ENCODE measurements at places on chromosomes 12 and 14.

GRCh38 chr14:23047751-23048693 is 6.0 kb downstream of the PSMB11 start:
- no peak for DNase-seq

GRCh38 chr12:51517800-51518199 is 73.2 kb upstream of the SCN8A start:
- DNase-seq = no peak

GRCh38 chr12:1587927-1588574 is 6.3 kb downstream of the FBXL14 start:
- no peak for DNase-seq

- DNase-seq = no peak
Observed at GRCh38 chr12:47753021-47754001, 5.4 kb downstream of the RAPGEF3 start.

- DNase-seq = no peak
Observed at GRCh38 chr12:3280967-3281366, 203.8 kb downstream of the TSPAN9 start.

- DNase-seq = no peak
Observed at GRCh38 chr14:94543449-94544124, 17.7 kb upstream of the SERPINA4 start.

DNA sequence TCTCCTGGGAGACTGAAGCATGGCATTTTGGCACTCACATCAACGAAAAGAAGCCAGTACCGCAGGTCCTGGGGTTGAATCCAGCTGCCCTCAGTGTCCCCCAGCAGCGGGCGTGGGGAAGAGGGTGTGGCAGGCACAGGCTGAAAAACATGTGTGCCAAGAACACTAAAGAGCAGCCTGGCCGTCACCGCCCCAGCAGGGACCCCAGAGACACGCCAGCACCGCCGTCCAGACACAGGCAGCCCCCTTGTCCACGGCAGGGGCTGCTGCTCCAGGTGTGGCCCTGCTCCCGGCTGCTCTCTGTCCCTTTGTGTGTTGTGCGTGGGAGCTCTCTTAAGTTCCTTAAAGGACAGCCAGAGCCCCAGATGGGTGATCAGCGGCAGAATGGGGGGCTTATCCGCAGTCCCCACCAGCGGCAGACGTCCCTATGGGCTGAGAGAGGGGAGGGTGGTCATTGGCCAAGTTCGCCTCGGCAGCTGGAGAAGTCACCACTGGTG is 556 bp downstream of the PHETA1 start:
- no peak for DNase-seq

- no peak for DNase-seq
Observed at GRCh38 chr12:20400003-20400402, 31.7 kb downstream of the PDE3A start.

DNA sequence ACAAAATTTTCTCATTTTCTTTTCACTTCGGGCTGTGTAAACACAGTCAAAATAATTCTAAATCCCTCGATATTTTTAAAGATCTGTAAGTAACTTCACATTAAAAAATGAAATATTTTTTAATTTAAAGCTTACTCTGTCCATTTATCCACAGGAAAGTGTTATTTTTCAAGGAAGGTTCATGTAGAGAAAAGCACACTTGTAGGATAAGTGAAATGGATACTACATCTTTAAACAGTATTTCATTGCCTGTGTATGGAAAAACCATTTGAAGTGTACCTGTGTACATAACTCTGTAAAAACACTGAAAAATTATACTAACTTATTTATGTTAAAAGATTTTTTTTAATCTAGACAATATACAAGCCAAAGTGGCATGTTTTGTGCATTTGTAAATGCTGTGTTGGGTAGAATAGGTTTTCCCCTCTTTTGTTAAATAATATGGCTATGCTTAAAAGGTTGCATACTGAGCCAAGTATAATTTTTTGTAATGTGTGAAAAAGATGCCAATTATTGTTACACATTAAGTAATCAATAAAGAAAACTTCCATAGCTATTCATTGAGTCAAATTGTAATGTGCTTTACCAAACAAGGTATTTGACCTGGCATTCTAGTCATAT is 4.8 kb downstream of the CDKN1B start:
- DNase-seq = no peak

GRCh38 chr12:24902511-24903328 is 46.2 kb downstream of the BCAT1 start:
- DNase-seq = no peak

- no peak for DNase-seq
Observed at GRCh38 chr12:71558445-71558844, 105.2 kb downstream of the ZFC3H1 start.

GRCh38 chr14:103123634-103124500 is 606 bp downstream of the TNFAIP2 start:
- no peak for DNase-seq

DNA sequence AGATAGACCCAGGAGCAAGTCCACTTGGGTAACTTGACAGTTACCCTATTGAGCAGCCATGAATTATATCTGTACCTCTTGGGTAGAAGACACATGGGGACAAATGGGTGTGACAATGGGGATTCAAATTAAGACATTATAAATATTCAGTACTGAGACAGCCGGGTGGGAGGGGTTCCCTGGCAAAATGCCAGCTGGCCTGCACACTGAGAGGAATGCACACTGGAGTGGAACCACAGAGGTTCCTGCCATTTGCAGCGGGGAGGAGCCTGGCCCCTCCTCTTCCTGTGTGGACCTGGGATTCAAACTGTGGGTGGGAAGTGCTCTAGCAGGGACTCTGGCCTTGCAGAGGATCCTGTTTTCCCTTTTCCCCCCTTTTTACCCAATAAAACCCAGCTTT is 118.7 kb upstream of the CDKN3 start:
- no peak for DNase-seq

DNA sequence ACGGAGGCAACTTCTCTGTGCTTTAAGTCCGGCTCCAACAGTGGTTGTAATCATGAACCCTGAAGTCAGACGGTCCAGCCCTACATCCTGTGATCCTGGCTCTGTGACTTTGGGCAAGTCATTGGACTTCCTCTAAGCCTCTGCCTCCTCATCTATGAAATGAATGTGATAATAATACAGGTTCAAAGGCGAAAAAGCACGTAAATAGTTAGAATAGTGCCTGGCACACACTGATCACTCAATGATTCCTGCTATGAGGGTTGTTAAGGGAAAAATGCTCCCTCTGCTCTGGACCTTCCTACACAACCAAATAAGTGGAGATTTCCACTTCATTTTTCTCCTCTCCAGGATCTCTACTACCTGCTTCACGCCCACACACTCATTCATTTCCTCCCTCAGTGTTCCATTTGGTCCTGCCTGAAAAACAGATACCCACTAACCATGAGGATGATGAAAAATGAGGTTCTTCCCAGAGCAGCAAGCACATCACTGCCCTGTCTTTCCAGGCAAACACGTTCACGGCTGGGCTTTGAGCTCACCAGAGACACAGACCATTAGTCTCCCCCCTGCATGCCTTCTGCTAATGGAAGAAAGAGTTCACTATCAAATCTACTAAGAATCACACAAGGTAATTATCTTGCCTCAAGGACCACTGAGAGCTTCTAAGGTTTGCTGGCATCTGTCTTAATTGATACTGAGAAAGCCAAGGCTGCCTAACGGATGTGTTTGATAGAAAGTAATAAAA is 13.2 kb downstream of the NUAK1 start:
- DNase-seq = no peak

DNA sequence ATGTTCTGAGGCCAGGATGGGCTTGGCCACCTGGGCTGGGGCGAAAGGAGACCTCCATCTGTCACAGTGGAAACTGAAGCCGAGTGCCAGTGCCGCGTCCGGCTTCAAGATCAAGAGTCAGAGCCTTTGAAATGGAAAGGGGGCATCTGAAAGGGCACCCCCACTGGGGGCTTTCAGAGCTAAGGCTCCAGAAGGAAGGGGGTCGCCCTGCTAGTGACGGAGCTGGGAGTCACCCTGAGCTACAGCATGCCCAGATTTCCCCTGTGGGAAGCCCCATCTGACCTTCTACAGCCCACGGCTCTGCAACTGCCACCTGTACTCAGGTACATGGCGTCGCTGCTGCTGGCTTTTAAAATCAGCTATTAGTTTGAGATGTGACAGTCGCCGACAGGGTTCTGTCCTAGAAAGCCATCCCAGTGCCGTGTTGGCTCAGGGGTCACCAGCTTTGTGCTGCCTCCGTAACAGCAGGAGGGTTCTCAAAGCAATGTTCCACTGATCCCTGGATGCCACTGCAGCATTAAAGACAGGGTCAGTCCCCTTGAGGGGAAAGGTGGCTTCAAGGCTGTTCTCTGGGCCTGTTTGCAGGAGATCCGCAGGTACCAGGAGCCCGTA is 31.5 kb downstream of the CCNK start:
- no peak for DNase-seq

GRCh38 chr14:69932391-69932790 is 53.2 kb downstream of the SMOC1 start:
- no peak for DNase-seq

DNA sequence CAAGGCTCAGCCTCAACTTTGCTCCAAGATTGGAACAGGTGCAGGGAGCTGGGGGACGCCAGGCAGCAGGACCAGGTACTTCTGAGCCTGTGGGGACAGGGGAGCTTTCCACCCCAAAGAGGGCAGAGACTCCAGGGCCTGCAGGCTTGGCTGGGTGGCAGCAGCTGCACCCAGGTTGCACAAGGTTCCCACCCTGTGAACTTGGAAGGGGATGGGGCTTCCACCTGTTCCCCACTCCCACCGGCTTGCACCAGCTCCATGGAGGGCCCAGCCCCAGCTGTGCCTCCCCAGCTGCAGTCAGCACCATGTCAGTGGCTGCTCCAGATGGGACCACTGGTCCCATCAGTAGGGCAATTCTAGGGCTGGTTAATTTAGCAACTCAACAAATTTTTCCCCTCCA is 114.0 kb upstream of the CDKN3 start:
- DNase-seq = no peak
